ENCODE measurements at places on chromosomes 5 and 9.

- DNase-seq = no peak
Observed at GRCh38 chr5:10329446-10329819, 21.7 kb upstream of the CMBL start.

- peak; percentile 15 for DNase-seq
Observed at GRCh38 chr5:80406980-80407734, 707 bp upstream of the ZFYVE16 start.

- no peak for DNase-seq
Observed at GRCh38 chr5:111347021-111347420, 122.8 kb downstream of the CAMK4 start.

DNA sequence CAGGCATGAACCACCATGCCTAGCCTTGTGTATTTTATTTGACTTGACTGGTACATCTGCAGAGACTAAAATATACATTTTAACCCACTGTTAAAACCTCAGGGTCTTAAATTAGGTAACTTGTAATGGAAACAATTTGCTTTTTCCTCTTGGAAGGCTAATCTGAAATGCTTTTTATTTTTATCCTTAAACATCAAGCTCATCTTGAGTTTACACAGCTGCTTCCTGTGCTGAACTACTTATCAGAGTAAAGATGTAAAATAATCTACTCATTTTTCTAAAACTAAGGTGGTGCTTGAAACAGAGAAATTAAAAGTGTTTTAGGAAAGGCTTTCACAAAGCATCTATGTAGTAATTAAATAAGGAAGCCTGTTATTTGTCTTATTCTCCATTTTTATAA lies 144.1 kb downstream of the ENTREP1 start:
- DNase-seq = no peak

DNA sequence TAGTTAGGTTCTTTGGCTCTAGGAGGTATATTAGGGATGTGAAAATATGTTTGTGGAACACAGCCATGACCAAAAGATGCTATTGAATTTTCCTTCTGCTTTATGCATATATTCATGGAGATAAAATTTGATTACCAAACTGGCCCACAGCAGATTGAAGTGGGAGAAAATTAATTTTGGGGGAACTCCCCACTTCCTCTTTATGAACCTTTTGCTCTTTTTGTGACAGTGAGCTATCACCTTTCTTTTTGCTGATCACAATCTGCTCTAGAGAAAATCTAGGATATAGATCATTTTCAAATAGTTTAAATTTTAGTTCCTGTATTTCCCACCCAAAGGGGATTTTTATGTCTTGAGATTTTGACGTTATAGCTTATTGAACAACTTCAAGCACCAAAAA lies 313.0 kb downstream of the GABRB2 start:
- no peak for DNase-seq

GRCh38 chr9:94813379-94813778 lies 86.9 kb downstream of the AOPEP start:
- no peak for DNase-seq
